ENCODE measurements at places on chromosomes 16 and 17.

DNA sequence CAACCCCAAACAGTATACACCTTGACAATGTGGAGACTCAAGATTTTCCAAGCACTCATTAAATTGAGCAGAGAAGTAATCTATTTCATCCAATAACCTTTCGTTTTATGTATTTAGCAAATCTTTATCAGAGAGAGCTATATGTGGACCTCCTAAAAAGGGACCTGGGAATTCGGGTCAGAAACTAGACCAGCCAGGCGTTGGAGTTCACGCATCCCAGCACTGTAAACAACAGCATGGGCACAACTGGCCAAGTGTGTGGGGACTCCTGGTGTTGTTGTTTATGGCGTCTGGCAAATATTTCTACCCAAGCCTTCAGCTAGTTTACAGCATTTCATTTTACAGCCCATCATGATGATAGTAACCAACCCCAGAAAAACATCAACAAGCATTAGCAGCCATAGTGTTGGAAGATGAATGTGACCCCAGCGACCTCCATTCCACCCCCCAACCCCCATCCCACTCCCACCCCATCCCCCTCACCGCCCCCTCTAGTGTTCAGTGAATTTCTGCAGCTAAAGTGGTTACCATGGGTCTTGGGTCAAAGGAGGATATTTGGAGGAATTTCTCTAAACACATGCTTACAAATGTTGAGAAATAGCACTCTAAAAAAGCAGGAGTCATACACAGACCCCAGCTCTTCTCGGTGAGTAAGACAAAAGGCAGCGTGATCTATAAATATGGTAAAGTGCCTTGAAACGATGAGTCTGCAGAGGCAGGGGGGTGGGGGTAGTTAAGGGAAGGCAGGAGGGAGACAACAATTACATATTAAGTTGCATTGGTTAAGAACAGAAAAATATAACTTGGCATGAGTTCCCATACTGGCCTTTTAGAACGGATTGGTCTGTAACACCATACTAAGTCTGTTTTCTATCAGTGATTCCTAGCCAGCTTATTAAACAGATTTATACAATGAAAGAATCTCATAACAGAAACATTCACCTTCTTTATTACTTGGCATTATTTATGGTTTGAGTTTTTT lies 91.4 kb upstream of the TBX2 start:
- no peak for DNase-seq

DNA sequence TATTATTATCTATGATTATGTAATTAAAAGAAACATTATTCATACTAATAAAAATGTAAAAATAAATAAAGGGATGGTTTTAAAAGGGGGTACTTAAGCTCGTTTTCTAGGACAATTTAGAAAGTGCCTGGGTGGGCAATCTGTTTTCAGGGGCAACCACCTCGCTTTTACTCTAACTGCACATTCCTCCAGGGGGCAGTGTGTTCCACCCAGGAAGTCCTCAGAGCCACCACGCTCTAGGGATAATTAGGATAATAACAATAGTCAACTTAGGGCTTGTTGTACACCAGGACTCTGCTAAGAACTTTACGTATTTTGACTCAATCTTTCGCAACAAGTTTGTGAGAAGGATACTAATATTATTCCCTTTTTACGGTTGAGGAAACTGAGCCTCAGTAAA lies 396.7 kb upstream of the MAF start:
- DNase-seq: no peak

GRCh38 chr17:15351478-15351840 lies 10.1 kb upstream of the TEKT3 start:
- no peak for DNase-seq

DNA sequence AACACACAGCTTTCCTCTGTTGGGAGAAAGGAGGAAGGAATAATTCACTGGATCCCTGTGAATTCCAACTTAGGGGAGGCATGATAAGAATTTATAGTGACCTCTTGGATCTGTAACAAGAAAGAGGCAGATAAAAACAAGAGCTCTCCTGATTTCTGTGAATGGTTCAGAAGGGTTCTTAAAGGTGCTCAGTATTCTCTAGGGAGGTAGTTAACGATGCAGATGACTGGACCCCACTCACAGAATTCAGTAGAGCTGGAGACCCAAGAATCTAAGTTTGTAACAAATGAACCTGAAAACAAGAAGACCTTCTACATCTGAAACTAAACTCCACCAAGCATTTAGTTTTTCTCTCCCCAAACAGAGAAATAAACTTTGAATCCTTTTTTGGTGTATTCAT lies 8.6 kb downstream of the ZNRF1 start:
- DNase-seq: no peak

DNA sequence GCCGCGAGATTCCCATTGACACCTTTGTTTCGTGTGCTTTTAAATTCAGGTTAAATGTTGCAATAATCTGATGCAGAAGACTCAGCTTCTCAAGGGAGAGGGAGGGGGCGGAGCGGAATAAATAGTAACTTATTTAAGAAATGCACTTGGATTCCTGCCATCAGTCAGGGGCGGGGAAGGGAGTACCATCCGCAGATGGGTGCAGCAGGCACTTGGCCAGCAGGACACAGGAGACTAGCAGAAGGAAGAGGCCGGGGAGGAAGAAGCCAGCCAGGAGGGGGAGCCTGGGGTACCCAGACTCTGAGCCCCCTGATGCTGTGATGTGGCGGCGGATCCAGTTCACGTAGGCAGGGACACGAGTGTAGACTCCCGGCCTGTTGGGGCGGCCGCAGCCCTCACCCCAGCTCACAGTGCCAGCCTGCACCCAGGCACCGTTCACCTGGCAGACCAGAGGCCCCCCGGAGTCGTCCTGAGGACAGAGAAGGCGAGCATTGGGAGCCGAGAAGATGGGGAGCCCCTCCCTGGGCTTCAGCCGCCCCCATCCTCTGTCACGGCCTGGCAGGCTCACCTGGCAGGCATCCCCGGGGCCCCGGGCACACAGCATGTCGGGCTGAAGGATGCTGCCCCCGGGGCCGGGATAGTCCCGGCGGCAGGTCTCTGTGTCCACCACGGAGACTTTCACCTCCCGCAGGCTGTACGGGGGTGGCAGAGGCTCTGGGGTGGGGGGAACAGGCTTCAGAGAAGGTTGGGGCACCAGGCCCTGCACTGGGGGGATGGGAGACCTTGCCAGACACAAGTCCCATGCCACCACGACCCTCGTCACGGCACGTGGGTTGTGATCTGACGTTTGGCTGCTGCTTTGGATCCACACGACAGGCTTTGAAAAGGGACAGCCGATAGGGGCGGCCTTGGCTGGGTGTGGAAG lies 3.2 kb downstream of the TPSG1 start:
- DNase-seq: no peak

DNA sequence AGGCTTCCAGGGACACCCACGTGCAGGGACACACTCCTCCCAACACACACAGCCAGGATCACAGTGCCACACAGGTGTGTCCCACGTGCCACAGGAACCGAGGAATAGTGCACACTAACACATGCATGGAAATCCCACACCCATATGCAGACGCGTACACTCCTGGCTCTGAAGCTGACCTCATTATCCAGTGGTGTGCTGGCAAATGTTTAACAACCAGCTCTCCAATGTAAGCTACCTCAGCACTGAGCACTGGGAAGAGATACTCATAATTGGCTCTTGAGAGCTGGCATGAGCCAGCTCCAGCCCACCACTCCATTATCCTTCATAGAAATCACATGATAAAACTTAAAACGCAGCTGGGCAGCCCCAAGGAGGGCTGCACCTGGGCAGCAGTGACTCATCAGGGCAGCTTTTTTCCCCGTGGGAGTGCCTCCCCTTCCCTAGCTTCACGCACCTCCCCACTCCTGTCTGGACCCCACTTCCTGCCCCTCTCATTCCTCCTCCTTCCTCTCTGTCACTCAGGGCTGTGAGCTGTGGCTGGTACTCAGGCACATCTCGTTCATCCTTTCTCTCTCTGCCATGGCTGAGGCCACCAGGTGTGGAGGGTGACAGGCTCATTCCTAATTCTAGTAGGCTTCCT lies 14.9 kb upstream of the TBX21 start:
- DNase-seq: no peak

DNA sequence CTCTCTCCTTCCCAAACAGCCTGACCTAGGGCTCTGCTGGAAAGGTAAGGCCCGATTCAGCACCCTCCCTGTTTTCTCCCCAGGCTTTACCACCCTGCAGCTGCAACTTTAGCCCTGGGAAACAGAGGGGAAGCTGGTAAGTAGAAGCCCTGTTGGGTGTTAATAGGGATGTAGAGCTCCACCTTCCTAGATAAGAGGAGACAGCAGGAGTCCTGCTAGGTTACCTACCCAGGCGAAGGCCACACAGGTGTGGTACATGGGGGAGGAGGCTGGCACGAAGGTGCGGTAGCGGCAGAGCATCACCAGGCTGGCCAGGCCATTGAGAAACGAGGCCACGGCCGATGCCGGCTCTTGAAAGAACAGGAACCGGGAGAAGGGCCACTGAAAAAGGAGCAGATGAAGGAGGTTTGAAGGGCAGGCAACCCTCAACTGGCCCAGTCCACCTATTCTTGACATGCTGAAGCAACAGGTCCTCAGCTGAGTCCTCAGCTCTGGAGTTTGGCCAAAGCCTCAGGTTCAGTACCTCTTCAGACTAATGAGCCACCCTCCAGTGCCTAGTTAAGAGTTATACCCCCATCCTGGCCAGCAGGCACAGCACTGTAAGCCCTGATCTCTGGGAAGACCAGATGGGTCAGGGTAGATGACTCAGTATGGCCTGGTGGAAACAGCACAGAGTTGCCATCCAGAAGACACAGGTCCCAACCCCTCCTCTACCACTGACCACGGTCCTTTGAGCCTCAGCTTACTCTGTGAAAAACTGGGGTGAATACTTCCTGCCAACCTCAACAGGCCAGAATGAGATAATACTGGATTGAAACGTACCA lies 3.3 kb downstream of the PGAP3 start:
- no peak for DNase-seq

DNA sequence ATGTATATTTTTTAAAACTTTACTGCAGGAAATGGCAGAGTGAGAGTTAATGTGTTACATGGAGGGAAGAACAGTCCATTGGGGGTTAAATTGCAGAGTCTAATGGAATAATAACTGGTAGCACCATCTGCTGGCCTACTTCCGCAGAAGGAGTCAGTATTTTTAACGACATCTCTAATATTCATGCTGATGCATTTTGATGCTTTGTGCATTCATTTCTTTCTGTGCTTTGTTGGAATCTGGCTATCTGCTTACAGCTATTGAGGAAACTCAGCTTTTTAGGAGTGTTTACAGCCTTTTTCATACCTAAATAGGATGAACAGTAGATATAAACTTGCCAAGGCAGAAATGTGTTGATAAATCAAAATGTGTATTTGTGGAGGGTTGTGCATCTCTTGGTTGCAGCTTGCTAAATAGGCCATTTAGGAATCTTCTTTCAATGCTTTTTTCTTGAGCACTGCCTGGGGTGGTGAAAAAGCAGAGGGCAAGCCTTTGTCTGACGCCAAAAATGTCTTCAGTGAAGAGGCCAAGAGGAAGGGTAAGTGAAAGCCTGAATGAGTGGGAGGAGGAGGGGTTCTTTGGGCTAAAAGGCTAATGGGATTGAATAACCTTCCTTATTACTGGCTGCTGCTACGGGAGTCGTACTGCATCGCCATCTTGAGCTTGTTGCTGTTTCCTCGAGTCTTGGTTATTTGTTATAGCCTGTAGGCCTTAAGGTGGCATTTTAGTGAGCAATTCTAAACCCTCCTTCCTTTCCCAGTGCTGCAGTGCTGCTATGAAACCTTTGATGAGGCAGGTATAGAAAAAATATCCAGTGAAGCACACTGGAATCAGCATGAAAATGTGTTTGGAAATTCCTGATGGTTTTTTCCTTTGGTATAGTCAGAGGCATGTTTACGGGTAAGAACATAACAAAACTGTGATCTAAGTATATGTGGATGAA lies 153.3 kb downstream of the CHD9 start:
- DNase-seq: peak; percentile 64

DNA sequence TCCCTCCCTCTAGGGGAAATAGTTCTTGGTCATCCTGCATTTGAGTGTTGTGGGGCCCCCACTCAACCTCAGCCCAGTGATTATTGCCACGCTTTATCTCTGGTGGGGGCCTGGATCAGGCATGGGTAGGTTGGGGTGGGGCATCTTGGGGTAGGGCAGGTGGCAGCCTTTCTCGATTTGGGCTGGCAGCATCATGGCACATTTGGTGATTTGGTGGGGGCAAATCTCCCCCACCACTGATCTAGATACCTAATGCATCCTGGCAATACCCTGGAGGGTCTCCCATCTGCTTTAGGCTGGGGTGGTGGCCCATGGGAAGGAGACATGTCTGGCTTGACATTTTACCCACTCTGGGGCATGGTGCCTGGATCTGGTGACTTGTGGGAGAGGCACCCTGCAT lies 40.2 kb downstream of the NLRP1 start:
- DNase-seq: no peak

GRCh38 chr17:49442041-49442440 lies 27.4 kb upstream of the PHB1 start:
- no peak for DNase-seq

- DNase-seq: no peak
Observed at GRCh38 chr16:59459806-59460205, 725.7 kb upstream of the GOT2 start.

DNA sequence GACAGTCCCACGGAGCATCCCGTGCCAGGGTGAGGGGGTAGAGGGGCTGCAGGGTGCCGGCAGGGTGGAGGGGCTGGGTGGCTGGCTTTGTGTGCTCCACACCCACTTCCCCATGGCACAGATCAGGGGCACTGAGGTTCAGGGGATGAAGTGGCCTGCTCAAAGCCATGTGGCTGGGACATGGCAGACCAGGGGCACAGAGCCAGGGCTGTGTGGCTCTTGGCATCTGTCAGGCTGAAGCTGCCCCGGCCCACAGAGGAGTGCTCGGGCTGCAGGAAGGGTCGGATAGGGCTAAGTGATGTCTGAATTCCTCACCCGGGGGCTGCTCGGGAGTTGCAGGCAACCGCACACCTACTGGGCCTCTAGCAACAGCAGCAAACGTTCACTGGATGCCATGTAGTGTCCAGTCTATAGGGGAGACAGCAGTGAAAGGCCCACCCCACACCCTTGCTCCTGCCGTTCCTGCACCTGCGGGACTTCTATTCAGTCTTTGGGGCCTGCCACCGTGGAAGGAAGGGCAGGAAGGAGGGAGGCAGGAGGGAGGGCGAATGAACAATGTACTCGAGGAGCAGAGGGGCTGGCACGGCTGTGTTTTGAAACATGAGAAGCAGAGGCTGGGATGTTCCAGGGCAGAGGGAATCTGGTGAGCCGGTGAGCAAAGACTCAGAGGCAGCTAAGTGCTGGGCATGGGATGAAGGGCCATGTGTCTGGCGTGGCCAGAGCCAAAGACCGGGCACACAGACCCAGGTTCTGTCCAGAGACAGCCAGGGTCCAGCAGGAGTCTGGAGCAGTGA lies 15.1 kb downstream of the SLC5A10 start:
- no peak for DNase-seq

- no peak for DNase-seq
Observed at GRCh38 chr16:16063683-16064082, 114.3 kb downstream of the ABCC1 start.

DNA sequence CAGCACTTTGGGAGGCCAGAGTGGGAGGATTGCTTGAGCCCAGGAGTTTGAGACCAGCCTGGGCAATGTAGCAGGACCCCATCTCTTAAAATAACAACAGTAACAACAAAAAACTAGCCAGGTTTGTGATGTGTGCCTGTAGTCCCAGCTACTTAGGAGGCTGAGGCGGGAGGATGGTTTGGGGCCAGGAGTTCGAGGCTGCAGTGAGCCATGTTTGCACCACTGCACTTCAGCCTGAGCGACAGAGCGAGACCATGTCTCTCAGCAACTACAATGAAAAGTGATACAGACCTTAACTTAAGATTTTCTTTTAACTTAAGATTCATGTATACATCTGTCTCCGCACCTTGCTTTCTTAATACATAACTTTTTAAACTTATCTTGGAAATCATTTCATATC lies 17.2 kb downstream of the NKD1 start:
- no peak for DNase-seq

GRCh38 chr16:57372372-57373116 lies at the start of gene CX3CL1:
TSS of gene CX3CL1 (plus strand) at chr16:57372490. CDS start at chr16:57372569, 79 bp downstream.
- no peak for DNase-seq
